ENCODE measurements at places on chromosomes 1 and 21.

- no peak for DNase-seq
Observed at GRCh38 chr1:25043228-25043580, 113.1 kb upstream of the RUNX3 start.

GRCh38 chr1:17561247-17561548, 21.7 kb downstream of the ARHGEF10L start:
- DNase-seq: no peak

DNA sequence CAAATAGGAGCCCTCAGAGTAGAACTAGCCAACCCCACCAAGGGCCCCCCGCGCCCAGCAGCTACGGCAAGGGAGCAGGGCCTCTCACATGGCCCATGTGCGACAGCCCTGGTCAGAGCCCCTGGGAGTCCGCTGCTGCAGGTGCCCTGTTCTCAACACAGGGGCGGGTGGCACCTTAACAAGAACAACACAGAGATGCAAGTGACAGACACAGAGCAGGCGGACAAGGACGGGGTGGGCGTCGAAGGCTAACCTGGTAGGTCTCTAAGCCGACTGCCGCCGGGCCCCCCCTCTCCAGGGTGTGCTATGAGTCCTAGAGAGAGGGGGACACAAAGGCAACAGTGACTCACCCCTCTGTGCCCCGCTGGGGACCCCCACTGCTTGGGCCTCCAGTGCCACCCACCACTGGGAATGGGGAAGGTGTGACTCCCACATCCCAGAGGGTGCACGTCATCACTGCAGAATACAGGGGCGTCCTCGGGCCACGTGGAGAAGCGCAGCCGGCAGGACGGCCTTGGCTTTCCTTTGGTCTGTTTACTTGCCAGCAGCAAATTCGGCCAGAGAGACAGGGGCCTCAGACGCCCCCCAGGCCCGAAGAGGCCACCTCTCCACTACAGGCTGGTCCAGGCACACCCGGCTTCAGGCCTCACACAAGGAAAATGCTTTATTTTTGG, 44.8 kb downstream of the PRDM15 start:
- no peak for DNase-seq

DNA sequence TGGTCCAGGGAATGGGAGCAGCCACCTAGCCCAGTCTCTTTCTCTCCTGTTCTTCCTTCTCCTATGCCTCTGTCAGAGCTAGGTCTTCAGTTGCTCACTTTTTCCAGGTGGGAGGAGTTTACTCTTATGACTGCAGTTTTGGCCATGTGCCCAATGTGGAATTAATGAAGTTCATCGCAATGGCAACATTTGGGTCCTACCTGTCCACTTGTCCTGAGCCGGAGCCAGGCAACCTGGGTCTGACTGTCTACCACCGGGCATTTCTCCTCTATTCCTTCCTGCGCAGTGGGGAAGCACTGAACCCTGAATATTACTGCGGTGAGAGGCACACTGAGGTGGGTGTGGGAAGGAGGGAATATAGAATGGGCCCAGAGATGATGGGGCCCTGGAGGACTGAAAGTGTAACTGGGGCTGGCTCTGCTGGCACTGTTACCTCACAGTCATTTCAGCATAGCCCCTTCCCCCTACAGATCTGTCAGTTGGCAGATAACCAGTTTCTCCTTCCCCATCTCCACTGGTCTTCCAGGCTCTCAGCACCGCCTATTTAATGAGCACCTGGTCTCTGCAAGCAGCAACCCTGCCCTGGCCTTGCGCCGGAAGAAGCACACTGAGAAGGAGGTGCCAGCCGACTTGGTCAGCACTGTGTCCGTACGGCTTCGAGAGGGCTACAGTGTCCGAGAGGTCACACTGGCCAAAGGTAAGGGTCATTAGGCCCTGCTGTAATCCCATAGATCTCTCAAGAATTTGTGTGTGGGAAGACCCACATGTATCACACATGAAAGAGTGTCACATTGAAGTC, 30.1 kb downstream of the SZT2 start:
- DNase-seq: no peak

GRCh38 chr1:191174298-191174697, 696.6 kb upstream of the BRINP3 start:
- DNase-seq: no peak

DNA sequence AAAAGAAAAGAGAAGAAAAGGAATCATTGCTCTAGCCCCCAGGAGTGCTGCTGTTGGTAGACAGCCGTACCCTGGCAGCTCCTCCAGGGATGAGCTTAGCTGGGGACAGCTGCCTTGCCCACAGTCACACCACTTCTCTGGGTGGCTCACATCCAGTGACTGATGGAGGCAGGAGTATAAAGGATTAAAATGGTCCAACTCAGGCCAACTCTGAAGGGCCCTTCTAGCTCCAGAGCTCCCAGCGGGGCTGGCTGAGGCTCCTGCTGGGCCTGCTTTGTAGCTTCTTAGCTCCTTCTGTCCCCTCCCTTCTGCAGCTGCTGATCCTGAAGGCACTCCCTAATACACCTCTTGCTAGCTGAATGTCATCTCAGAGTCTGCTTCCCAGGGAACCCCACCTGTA, 4.4 kb downstream of the CITED4 start:
- no peak for DNase-seq
